NCI-H1930 (cell line): ENCODE measurements at places on chromosomes 5 and 9.

DNA sequence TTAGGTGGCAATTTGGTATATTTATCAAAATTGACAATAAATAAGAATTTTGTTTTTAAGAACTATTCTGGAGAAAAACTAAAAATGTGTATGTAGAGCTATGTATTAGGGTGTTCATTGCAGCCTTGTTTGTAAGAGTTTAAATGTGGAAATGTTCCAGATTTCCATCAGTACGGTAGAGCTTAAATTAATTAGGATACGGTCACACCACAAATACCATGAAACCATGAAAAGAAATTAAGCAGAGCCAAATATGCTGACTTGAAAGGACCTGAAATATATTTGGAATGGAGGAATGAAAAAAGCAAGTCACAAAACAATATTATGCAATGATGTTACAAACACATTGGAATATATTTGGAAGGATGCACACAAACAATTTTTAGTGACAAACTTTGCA is 64.6 kb downstream of the ACTBL2 start:
- no peak for DNase-seq

DNA sequence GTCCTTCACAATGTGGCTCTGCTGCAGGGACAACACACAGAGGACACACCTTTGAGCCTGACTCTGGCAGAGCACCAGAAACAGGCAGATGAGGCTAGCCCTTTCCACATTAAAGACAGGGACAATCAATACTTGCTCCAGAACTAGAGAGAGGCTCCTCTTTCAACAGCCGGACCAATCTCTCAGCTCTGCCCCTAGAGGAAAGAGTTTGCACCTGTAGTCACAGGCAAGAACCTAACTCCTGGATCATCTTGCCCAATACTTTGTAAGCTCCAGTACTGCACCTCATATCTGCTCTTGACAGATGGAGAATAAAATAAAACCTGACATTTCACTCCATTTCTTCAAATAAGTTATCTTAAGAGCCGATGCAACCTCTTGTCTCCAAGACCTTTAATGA is 52.1 kb downstream of the EPB41L4A start:
- DNase-seq, result no peak

DNA sequence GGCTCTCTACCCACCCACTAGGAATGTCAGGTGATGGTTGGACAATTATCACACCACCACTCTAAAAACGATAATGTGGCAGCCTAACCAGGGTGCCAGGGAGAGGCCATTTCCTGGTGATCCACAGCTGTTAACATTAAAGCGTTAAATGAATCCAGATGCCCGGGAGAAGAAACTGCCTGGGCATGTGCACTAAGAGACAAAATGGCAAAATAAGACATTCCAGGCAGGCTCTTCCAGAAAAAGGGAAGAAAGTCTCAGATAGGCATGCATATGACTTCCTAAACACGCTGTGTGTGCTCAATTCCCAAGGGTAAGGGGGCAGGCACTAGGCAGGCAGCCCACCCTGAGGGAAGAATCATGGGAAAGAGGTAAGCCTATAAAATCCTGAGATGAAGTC is 4.6 kb upstream of the TXN start:
- DNase-seq, result no peak

- DNase-seq, result peak; percentile 69
Observed at GRCh38 chr9:9214066-9214465, 1398.7 kb downstream of the PTPRD start.

DNA sequence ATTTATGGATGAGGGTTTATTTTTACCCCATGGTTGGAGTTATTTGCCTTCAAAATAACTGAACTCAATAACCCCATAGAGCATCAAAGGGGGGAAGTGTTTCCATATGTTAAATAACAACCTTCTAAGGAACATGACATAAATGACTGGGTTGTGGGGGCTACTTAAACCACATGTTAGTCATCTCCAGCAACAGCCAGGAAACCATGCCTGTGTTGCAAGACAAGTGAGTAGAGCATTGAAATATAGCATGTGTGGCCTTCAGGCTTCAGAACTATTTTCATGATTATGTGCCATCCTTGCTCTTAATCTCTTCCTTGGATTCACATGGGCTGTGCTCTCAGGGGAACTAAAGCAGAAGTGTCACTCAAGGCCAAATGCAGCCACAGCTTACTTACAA is 431.2 kb downstream of the AGTPBP1 start:
- no peak for DNase-seq

GRCh38 chr9:121297389-121297788 is 29.4 kb downstream of the GSN start:
- DNase-seq, result no peak

DNA sequence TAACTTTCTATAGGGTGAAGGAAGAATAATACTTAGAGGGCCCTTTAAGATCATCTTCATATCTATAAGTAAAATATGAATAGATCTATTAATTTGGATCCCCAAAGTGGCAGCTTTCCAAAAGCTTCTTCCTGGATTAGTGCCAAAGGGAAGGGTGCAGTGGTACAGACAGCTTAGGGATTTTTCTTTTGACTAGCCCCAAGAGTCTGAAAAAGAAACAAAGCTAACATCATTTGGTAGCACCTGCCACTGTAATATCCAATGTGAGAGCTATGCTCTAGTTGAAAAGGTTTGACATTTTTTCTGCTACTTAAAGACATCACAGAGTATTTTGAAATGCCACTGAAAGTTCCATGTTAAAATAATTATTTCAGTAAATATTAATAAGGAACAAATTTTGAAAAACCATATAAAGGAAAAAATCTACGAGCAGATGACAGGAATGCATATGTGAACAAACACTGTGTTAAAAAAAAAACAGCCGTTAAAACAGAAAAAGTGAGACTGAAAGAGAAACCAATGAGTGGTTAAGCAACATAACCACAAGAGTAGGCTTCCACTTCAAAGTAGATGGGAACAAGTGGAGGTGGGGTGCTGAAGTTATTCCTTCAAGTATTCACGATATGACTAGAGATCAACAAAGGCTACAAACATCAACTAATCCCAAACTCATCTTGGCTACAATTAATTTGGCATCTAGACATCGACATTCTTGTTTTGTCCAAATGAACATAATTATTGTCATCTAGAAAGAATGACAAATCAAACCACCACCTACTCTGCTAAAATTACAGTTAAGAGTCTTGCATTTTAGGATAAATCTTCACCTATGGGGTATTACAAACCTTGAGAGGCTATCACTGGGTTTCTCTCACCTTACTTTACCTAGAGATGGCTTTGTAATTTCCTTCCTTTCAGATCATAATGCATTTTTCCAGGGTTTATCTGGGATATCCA is 137.5 kb downstream of the CPLANE1 start:
- no peak for DNase-seq

DNA sequence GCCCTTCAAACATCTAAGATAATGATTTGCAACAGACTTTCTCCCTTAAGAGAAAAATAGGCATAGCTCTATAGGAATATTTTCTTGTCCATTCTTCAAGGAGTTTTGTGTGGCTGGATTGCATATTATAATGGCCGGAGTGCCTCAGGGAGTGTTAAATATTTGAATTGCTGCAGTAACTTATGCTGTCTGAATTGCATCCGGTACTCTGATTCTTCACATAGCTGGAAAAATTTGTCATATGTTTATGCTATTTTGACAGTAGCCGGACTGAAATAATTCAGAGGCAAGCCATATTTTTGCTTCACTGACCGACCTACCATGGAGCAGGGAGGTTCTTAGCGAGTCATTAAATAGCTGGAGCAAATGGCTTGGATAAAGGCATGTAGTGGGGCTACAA is 621.0 kb downstream of the ACTL7B start:
- no peak for DNase-seq

GRCh38 chr9:12759761-12760160 is 15.1 kb upstream of the LURAP1L start:
- peak; percentile 15 for DNase-seq

GRCh38 chr5:15610216-15610615 is 110.2 kb downstream of the FBXL7 start:
- no peak for DNase-seq

- DNase-seq, result no peak
Observed at GRCh38 chr5:36741128-36741527, 134.7 kb downstream of the SLC1A3 start.

GRCh38 chr9:95516734-95517558 is at the start of gene PTCH1:
PTCH1 (minus strand) TSS chr9:95516971.
- DNase-seq, result no peak

- DNase-seq, result no peak
Observed at GRCh38 chr5:84032324-84032723, 311.7 kb upstream of the HAPLN1 start.

DNA sequence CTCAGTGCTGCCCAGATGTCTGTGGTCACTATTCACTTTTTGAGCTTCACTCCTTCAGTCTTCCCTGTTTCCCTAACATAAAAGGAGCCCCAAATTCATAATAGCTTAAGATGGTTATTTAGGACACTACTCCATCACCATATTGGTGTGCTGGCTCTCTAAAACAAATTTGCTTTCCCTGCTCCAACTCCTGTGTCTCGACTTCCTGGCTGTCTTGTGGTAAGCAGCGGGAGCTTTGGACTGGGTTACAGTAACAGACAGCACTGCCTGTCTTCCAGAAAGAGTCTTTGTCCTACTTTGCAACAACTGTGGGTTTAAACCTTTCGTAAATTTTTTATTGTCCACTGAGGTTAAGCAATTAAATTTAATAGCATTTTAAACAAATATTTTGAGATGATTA is 389.4 kb downstream of the CDH9 start:
- no peak for DNase-seq

- no peak for DNase-seq
Observed at GRCh38 chr5:90111364-90112032, 298.1 kb downstream of the CETN3 start.

DNA sequence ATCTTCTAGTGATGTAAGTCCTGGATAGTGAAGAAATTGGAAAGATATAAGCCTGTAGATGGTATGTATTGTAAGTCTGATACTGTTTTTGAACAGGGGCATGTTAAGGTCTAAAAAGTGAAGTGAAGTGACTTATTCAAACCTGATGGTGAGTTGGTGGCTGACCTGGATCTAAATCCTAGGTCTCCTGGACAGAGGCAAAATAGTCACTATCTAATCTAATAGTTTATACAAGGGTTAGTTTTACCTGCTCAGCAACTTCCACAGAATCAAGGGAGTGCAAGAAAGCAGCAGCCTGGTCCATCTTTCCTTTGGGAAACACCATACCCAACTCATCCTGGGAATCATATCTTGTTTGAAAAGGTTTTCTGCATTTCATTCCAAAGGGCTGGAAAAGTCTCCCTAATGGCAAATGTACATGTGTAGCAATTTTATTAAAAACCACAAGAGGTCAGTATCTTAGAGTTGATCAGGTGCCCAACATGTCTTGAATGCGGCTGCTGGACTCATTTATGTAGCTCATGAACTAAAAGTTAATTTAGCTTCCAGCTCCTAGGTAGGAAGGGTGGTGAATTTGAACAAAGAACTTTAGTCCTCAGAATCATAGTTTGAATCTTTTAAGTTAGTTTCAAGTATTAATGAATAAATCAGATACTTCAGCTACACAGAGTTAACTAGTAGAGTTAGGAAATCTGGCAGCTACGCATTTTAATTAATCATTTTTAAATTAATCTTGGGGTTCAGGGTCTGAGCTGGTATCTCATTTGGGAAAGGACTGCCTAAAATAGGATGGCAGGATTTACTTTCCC is 26.0 kb downstream of the SKP2 start:
- no peak for DNase-seq

DNA sequence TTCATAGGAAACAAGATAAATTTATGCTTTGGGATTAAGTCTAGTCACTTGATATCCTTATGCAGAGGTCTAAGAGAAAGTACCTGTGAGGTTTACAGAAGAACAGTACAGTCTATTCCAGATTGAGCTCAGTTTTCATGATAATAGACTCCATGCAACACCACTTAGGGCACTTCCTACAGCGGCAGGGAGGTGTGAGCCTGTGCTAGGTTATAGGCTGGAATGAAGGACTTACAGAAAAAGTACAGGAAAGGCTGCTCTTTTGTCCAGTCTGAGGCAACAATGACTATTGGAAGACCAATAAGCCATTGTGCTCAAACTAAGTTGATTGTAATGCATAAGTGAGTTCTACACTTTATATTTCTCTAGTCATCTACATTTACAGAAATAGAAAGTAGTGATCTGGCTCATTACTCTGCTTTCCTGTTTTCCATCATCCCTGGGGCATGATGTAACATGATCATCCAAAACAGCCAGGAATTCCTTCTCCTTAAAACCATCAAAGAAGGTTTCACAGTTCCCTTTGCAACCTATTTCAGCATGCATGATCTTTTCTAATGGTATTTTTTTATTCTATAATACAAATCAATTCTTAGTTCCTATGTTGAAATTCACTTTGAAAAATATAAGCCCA is 322.8 kb downstream of the SLF1 start:
- no peak for DNase-seq

DNA sequence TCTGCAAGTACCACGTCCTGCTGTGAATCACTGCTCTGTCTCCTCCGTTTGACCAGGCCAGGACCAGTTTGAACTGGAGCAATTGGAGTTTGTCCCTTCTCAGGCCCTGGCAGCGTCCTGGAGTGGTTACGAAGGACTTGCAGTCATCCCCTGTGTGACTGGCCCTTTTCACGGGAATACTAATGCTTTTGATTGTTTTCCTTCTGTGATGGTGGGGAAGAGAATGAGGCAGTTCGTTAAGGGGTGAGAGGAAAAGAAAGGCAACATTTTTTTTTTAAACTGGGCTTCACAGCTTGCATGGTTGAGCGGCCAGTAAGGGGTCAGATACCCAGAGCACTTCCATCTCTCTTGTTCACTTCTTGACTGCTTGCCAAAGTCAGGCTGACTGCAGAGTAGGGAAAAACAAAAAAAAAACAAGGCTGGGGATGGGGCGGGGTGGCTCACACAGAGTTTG is 153.5 kb upstream of the STK32A start:
- no peak for DNase-seq

DNA sequence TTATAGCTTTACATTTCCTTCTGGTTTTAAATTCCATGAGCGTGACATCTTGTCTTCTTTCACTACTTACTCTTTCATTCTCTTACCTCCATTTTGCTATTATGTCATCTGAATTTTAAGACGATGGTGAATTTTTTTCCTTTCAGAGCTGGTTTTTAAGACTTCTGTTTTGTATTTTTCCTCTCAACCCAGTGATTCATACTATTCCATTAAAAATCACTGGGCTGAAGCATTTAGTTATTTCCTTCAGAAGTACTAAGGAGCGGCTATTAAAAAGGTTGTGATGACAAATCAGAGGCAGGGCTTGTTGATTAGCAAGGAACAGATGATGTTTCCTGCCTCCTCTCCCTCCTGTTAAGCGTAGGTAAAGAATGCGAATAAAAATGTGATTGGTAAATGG is 16.5 kb downstream of the AGXT2 start:
- DNase-seq, result no peak

DNA sequence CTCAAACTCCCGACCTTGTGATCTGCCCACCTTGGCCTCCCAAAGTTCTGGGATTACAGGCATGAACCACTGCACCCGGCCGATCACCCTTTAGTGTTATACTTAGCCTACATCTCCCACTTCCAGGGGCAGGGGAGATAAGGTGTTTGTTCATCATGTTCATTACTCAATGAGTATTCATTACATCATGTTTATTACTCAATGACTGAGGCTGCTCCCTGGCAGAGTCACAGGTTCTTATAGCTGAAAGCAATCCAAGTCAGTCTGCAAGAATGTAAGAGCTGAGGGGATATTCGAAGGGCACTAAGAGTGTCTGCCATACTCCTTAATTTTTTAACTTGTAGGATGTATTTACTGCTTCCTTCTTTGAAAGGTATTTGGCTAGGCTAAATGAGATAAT is 214.2 kb downstream of the SPATA31D1 start:
- DNase-seq, result no peak

- DNase-seq, result no peak
Observed at GRCh38 chr9:16515207-16515606, 355.3 kb downstream of the BNC2 start.

- DNase-seq, result no peak
Observed at GRCh38 chr9:91558879-91559278, 135.2 kb upstream of the NFIL3 start.
